Memory B cell (primary cell): ENCODE measurements at places on chromosomes 6 and 20.

DNA sequence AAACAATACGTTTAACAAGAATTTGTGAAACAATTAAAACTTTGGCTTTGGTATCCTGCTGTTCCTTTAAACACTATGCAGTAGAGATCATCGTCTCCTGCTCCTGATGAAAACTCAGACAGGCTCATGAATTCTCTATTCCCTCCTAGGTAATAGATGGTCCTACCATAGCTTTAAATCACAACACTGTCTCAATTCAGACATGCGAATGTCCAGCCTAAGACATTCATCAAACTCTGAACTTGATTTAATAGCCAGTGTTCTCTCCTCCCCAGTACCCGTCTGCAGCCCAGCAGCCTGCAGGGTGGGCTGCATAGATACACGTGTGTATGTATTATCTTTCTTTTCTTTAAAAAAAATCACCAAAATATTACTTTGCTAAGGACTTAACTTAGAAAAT lies 232.8 kb downstream of the TTLL2 start:
- DNase-seq = no peak

DNA sequence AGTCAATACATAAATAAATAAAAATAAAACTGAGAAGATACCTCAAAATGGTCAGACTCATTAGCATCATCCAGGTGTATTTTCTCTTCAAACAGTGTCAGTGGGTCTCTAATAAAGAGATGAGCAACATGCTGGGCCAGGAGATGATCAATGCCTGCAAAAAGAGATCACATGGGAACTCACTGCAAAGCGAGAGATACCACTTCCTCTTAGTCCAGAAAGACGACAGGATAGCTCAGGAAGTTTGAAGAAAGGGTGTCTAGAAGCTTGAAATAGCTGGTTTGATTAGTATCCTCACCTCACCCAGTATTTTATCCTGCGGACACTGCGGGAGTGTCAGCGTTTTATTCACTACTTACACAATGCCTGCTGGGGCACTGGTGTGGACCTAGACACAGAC lies 38.0 kb downstream of the GCLC start:
- DNase-seq = no peak

- no peak for DNase-seq
Measured at GRCh38 chr6:130407032-130407431, 41.2 kb downstream of the TMEM200A start.

DNA sequence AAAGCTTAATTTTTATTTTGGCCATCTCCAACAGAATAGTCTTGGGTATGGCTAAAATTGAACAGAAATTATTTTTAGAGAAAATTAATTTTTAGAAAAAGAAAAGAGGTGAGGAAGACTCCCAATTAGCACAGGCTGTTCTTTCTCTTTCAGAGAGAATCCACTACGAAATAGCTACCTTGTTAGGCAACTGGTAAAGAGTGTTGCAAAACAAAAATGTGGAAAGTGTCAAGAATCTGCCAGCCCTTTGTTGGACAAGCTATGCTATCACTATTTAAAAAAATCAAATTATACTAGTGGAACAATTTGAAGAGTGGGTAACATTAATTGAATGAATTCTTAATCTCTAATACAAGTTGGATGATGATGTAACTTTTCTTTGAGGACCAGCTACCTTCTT lies 19.2 kb upstream of the ZSCAN9 start:
- DNase-seq = no peak

DNA sequence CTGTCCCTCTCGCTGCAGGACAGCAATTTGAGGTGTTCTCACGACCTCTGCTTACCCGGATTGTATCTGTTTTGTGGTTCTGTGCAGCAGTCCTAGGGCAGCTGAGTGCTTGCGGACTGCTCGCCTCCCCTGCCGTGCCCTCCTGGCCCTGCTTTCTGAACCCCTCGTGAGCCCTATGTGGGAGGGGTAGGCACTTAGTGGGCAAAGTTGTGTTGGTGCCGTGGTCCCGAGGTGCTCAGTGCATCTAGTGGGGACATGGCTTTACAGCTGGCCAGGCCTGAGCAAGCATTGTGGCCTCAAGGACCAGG lies 5.2 kb downstream of the TMEM181 start:
- no peak for DNase-seq

GRCh38 chr6:147870506-147871110 lies 362.1 kb downstream of the SAMD5 start:
- DNase-seq = no peak

GRCh38 chr20:15767999-15768741 lies 805.1 kb downstream of the KIF16B start:
- no peak for DNase-seq

DNA sequence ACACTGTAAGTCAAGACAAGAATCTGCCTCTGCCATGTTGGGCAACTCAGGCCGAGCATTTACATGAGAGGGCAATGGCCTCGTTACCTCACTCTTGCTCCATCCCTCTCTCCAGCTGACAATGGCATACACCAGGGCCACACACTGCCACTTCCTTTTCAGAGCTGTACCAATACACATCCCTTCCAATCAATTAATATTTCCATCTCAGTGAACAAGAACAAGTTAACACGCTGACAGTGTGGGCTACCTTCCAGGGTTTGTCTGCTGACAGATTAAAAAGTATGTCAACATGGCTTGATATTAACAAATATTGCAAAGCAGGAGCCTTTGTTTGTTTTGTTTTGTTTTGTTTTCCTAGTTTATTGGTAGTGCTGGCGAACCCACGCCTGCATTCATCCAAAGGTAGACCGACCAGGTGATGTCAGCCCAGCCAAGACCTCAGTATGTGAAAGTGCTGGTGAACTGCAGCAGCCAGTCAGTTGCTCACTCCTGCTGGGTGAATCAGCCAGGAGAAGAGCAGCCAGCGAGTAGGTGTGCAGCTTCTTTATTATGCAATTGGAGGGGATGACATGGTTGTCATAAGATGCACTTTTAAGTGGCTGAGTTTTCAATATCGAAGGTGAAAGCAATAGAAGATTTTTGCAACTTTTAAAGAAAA lies 487.3 kb upstream of the JARID2 start:
- DNase-seq = no peak

GRCh38 chr6:6796818-6797217 lies 208.3 kb downstream of the LY86 start:
- no peak for DNase-seq

GRCh38 chr6:138405816-138406413 lies 1.9 kb downstream of the HEBP2 start:
- no peak for DNase-seq

- DNase-seq = no peak
Measured at GRCh38 chr20:48457193-48458002, 370.4 kb downstream of the PREX1 start.

GRCh38 chr6:22471132-22471690 lies 98.2 kb upstream of the HDGFL1 start:
- DNase-seq = no peak

- DNase-seq = no peak
Measured at GRCh38 chr20:47544240-47544639, 42.6 kb downstream of the NCOA3 start.

GRCh38 chr20:46931699-46932098 lies 37.1 kb downstream of the EYA2 start:
- no peak for DNase-seq

DNA sequence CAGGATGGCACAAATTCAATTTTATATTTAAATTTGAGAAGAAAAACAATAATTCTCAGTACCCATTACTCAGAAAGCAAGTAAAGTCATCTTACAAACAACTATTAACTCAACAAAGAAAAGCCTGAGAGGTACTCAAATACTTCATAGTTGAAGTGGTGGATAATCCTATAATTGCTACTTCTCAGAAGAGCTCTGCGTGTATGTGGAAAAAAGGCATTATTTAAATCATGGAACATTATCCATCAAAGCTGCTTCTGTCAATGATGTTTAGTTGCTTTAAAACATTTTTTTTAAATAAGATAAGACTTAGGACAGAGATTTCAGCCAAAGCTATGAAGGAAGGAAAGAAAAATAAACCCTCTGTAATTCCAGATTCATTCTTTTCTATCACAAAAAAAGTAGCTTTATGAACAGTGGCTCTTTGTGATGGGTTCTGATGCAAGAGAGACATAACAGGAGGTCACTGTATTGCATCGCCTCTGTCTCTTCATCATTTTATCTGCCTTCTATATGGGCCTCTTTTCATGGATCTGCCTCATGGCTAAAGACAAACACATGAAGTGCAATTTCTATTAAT lies 367.9 kb upstream of the SLC35B3 start:
- no peak for DNase-seq

DNA sequence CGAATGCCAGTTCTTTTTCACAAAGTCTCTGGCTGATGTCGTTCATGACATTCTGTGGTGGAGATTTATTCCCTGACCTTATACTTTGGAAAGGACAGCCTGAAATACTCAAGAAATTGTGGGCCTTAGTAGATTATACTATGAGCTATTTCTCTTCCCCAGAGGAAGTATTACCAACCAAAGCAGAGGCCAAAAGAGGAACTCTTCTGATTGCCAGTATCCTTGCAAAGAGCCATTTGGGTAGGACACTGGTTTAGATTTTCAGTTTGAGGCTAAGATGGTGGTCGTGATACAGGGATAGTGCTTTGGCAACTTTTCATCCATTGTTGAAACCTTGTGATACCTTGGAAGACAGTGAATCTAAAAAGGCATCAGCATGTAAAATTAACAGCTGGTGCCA lies 327.3 kb downstream of the HACE1 start:
- no peak for DNase-seq

- no peak for DNase-seq
Measured at GRCh38 chr6:42141603-42142117, 760 bp downstream of the C6orf132 start.

DNA sequence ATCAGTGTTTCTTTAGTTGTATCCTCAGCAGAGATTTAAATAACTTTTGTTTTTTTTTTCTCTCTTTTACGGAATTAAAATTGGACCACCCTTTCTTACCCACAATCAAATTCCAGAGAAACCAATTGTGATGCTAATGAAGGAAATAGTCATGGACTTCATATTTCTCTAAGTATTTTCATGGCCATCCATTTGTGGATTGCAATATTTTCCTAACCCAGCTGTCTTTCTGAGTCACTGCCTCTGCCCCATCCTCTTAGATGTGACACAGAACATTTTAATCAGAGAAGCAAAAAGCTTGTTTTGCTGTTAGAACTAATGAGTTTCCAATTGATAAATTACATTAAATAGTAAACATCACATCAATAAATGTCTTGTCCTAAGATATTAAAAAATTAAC lies 405.5 kb upstream of the ADGRB3 start:
- no peak for DNase-seq

GRCh38 chr6:47130086-47130485 lies 88.0 kb upstream of the ADGRF1 start:
- DNase-seq = no peak

GRCh38 chr6:129183187-129183591 lies 300.3 kb downstream of the LAMA2 start:
- no peak for DNase-seq

DNA sequence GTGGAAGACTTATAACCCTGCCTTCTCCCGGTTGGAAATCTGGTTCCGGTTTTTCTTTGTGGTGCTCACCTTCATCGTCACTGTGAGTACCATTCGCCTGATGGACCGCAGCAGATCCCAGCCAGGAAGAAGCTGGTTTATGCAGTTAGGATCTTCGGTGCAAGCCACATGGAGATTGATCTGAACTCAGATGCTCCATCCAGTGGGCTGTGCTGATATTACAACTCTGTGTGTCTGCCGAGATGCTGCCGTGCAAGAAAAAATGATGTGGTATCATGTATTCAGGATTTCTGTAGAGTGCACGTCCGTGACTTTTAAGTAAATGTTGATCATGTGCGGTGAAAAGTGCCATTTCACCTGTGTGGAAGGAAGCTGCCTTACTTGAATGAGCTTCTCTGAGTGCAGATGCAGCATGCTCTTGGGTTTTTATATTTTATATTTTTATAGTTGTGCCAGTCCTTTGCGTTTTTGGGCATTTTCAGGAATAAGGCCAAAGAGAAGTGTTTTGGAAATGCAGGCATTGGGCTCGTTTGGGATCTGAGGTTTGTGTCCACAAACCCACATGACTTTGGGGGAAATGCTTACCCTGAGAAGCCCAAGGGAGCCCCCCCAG lies 39.2 kb downstream of the DYNLT1 start:
- DNase-seq = peak; percentile 50

- no peak for DNase-seq
Measured at GRCh38 chr6:134619789-134620188, 301.9 kb upstream of the SGK1 start.

DNA sequence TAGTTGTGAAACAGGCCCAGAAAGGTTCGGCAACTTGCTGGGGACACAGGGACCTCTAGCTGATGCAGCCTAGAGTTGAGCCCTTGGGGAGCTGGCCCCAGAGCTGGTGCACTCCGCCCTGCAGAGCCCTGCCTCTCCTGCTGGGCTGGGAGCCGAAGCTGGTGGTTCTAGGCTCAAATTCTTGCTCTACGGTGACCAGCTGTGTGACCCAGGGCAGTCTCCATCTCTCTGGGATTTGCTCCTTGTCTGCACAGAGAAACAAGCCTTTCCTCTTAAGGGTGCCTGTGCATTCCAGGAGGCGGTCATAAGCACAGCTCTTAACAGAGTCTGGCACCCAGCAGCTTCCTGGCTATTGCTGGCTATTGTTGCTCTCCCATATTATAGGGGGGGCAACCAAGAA lies 47.4 kb downstream of the RBM38 start:
- DNase-seq = no peak

- DNase-seq = no peak
Measured at GRCh38 chr6:2982426-2983117, 11.2 kb upstream of the SERPINB6 start.

DNA sequence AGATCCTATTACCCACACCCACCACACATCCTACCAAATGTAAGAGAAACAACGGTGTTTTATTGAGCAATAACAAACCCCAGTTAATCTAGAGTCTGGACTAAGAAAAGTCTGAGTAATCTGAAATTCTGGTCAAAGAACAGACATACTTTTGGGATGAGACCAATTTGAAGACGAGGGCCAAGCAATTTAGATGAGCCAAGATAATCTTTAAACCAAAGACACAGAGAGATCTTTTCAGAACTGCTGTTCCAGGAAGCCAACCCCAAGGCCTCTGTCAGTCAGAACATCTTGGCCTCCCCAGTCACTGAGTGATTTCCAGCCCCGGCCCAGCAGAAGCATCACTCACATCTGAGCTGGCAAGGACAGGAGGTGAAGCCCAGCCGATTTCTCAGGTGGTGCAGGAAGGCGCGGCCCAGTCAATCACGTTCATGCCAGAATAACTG lies 118.5 kb upstream of the SYNDIG1 start:
- no peak for DNase-seq

DNA sequence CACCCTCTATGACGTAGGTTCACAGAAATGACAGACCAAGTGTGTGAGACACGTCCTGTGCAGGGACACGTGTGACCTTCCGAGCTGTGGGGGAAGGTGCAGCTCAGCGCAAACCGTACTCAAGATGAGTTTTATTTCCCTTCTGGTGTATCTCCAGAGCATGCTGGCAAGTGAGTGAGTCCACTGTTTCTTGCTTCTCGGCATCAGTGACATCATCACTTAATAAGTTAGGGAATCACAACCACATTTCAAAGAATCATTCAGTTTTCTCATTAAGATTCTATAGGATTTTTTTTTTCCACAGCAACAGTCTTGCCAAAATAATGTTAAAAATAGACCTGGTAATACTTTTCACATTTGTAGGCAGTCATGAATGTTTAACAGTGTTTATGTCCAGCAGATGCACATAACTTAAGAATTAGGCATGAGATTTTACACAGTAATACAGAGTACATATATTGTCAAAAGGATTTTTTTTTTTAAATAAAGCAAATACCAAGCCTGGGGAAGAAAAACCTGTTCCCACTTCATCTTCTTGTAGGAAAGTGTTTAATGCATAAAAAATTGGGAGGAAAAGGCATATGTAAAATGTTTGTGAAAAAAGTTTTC lies 417.8 kb downstream of the CDC5L start:
- DNase-seq = no peak

GRCh38 chr6:116397914-116398313 lies 27.2 kb downstream of the DSE start:
- DNase-seq = no peak
